ENCODE measurements at places on chromosomes 3 and 15.

- no peak for DNase-seq
These were observed 48.8 kb downstream of the PSMD6 start for GRCh38 chr3:63974451-63974850.

GRCh38 chr15:34942363-34942762, 27.2 kb downstream of the AQR start:
- no peak for DNase-seq

DNA sequence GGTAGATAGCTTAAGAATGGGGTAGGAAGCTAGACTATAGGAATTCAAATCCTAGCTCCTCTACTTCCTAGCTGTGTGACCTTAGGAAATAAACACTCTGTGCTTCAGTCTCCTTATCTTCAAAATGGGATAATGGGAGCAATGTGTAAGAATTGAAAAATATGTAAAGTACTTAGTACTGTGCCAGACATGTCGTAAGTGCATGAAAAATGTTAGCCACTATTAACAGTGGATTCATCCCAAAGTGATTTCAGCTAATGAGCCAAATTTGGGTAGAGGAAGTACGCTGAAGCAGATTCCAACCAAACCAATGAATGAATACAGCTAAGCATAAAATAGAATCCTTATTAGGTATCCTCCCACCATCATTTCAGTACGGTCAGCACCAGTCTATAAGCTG, 192.1 kb downstream of the RORA start:
- no peak for DNase-seq

DNA sequence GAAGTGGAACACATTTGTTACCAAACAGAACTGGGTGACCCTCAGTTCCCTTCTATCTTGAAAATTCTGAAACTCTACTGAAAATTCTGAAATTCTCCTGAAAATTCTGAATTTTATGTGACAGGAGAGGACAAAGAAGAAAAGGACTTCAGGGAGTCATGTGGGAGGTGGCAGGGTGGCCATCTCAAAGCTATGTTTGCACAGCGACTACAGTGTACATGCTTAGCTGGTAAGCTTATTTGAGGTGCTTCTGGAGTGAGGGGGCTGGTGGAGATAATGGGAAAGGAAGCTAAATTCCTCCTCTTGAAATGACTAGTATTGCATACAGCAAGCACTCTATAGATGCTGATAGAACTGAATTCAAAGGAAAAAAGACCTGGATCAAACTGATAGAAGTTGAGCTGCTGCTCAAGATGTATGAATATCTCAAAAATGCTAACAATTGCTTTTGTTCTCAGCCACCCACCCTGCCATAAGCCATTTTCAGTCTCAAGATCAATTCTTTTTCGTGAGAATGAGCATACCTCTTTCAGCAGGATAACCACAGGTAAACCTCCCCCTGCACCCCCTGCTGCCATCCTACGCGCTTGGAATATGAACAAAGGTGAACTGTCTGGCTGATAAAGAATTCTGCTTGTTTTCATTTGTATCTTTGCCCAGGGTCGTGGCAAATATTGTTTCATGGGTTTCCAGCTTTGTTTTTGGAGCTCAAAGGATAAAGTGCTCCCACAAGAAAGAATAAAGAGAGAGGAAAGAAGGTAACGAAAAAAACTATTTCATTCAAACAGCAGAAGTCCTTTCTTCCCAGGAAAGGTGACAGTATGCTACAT, 16.6 kb upstream of the ARHGEF3 start:
- DNase-seq = no peak

DNA sequence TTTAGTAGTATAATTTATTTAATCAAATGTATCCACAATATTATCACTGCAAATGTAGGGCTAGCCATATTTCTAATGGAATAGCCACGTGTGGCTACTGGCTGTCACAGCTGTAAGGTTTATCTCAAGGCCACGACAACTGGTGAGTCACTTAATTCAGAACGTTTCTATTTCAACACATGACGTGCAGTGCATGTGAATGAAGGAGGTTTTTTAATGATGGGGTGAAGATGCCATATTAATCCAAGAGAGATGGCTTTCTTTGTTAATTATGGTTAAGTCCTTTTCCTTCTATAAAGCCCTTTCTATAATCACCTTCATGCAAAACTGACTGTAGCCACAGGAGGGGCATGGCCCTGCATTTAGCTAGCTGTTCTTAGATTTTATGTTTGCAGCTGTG, 212.0 kb downstream of the FEZF2 start:
- DNase-seq = no peak

DNA sequence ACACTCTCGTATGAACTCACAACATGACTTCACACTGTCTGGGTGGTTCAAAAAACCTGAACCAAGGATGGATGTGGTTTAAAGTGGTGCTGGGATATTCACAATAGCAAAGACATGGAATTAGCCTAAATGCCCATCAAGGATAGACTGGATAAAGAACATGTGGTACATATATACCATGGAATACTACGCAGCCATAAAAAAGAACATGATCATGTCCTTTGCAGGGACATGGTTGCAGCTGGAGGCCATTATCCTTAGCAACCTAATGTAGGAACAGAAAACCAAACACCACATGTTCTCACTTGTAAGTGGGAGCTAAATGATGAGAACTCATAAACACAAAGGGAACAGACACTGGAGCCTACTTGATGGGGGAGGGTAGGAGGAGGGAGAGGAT, 3.3 kb upstream of the PRSS50 start:
- no peak for DNase-seq
